Fibroblast of mammary gland (primary cell): ENCODE measurements at places on chromosomes 1 and 21.

DNA sequence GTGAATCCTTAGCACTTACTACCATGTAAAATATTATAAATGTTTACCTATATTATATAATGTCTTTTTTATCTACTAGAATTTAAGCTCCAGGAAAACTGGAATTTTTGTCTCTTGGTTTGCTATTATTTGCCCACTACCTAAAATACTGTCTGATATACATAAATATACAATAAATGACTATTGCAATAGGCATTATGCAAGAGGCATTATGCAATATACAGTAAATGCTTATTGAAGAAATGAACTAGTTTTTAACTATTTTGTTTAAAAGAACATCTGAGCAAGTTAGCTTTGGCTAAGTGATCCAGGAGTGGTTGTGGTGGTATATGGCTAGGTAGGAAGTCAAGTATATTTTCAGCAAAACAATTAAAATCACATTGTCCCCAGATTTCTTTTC, 640.2 kb upstream of the PKN2 start:
- DNase-seq: no peak

- DNase-seq: no peak
Observed at GRCh38 chr1:32536117-32536516, 3.1 kb upstream of the ZBTB8A start.

DNA sequence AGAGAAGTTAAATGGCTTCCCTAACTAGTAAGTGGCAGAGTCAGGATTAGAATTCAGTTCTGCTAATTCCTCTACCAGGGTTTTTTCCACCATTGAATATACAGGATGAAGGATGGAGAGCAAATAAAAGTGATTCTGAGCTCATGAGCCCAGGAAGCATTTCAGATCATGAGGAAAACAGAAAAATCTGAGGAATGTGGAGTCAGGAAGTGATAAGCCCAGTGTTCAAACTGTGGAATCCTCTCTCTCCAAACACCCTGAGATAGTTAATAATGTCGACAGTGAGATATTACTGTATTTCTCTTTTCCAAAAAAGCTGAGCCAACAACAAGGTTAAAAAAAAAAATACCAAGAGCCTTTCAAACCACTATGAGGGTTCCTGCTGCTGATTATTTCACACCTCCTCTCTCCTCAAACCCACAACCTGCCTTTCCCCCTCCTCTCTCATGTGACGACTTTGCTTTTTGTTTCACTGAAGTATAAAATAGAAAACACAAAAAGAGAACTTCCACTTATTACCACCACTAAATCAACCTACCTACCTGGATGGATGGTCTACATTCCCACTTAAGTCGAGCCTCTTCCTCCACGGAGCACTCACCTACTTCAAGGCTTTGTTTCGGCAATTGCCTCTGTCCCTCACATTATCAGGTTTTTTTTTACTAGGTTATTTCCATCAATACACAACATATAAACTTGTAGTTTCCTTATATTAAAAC, 8.9 kb downstream of the SLAMF1 start:
- no peak for DNase-seq

GRCh38 chr1:80363689-80364475, 1357.4 kb upstream of the ADGRL4 start:
- DNase-seq: peak; percentile 22

- no peak for DNase-seq
Observed at GRCh38 chr1:242318140-242318539, 206.4 kb downstream of the PLD5 start.

DNA sequence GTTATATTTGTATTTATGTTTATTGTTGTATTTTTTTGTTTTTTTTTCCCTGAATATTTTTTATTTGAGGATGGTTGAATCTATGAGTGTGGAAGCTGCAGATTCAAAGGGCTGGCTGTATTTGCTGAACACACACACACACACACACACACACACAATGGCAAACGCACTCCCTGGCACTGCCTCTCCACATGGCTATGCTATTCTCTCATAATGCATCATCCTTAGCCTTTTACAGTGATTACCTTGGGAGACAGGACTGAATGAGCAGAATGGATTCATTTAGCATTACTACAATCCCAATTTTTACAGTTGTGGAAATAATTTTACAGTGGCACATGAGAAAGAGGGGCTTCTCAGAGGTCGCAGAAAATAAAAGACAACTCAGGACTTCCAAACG, 390.1 kb downstream of the PCP4 start:
- no peak for DNase-seq
